Frontal cortex (tissue), 4 donors: ENCODE measurements at places on chromosomes 1 and 21. TPM values are rescaled to one million over a fixed set of nuclear protein-coding genes. Genes with fewer than 3 reads are reported as not detected.
A peak's percentile ranks its signal among the peaks of the same experiment; 100 is the strongest.

The IFI44L gene
- total RNA-seq: 7.3 TPM

- DNase-seq: no peak
These were observed 46.9 kb downstream of the CR1L start for GRCh38 chr1:207691841-207692240.

GRCh38 chr1:217562229-217562878 is 68.5 kb downstream of the GPATCH2 start:
- no peak for DNase-seq

The RORC gene
- under 0.01 TPM for total RNA-seq

The GBP6 gene
- under 0.01 TPM for total RNA-seq

The S100A7A gene
- total RNA-seq: not detected

GRCh38 chr1:6897138-6897537 is 111.9 kb downstream of the CAMTA1 start:
- DNase-seq: no peak

The LEFTY1 gene
- 0.41 TPM for total RNA-seq

GRCh38 chr1:182446033-182446669 is 3.8 kb upstream of the RGSL1 start:
- DNase-seq: no peak

GRCh38 chr1:58814251-58815068 is 30.6 kb upstream of the JUN start:
- DNase-seq: no peak

The KCNE2 gene
- total RNA-seq: under 0.01 TPM

- DNase-seq: no peak
These were observed 98.9 kb downstream of the MRPL39 start for GRCh38 chr21:25508364-25508763.

The GPR3 gene
- total RNA-seq: 0.41 TPM

- DNase-seq: no peak
These were observed 7.7 kb downstream of the IFNAR2 start for GRCh38 chr21:33237486-33237885.

The FMO3 gene
- not detected for total RNA-seq

The KCNJ9 gene
- total RNA-seq: 11.4 TPM

GRCh38 chr1:167563579-167564246 is 10.2 kb upstream of the CREG1 start:
- no peak for DNase-seq

- DNase-seq: no peak
These were observed 51.7 kb downstream of the TLCD4 start for GRCh38 chr1:95168761-95169351.

GRCh38 chr1:4698911-4699310 is 44.5 kb downstream of the AJAP1 start:
- DNase-seq: no peak

DNA sequence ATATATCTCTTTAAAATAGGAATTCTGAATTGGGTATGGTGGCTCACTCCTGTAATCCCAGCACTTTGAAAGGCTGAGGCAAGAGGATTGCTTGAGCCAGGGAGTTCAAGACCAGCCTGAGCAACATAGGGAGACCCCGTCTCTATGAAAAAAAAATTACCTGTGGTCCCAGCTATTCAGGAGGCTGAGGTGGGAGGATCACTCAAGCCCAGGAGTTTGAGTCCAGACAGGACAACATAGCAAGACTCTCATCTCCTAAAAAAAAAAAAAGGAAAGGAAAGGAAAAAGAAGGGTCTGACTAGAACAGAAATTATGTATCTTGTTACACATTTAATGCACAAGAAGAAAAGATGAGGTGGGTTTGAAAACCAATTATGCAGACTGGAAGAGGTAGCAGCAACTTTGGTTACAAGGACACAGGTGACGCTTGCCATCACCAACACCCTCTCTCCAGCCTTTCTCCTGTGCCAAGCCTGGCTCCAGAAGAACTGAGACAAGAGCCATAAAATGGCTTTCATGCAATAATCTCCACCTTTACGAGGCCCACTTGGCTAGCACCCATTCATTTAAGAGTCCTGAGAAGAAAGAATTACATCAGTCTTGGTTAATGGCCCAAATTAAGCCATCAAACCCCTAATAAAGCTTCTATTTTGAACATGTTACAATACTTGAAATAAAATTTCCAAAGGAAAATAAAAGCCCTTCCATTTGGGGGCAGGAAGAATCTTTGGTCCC is 4.8 kb upstream of the SELENBP1 start:
- DNase-seq: no peak

DNA sequence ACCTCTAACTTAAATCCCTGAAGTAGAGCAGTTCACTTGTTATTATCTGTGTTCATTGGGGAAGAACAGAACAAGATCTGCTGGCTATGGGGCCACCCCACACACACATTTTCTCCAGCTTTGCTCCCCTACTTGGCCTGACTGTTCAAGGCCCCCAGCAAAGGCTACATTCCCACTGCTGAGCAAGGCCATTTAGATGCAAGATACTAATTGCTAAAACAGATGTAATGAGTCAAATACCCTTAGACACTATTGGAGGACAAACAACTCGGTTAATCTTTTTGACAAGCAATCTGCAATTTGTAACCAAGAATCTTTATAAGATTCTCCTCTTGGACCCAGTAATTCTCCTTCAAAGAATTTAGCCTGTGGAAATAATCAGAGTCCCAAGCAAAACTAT is 67.7 kb downstream of the NAV1 start:
- DNase-seq: no peak

GRCh38 chr1:21052034-21052433 is 124.7 kb downstream of the EIF4G3 start:
- no peak for DNase-seq

The KLHL21 gene
- total RNA-seq: 8.2 TPM

The SDF4 gene
- 22.8 TPM for total RNA-seq

The OR6K3 gene
- not detected for total RNA-seq

GRCh38 chr1:232428786-232429530 is 201.0 kb downstream of the SIPA1L2 start:
- no peak for DNase-seq

DNA sequence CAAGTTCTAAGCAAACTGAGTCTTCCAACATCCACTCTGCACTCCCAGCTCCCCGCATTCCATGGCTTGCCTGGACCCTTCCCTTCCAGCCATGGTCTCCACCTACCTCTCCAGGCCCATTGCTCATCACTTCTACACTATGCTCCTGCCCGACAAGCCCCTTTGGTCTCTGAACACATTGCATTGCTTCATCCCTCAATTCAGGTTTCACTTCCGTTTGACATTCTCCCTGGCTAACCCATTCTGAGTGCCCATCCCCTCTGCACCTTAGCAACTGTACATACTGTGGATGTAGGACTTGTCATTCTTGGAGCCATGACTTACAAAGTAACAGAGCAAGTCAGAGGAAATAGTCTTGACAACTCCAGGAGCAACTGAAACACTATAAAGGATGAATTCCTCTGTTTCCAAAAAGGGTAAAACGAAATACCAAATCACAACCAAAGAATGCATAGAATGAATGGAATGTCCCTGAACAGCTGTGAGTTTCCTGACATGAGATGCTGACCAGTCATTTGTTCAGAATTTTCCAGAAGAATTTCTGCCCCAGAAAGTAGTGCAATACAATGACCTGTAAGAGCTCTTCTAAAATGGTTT is 66.7 kb downstream of the KCNJ6 start:
- no peak for DNase-seq

The HPCAL4 gene
- total RNA-seq: 75.4 TPM

DNA sequence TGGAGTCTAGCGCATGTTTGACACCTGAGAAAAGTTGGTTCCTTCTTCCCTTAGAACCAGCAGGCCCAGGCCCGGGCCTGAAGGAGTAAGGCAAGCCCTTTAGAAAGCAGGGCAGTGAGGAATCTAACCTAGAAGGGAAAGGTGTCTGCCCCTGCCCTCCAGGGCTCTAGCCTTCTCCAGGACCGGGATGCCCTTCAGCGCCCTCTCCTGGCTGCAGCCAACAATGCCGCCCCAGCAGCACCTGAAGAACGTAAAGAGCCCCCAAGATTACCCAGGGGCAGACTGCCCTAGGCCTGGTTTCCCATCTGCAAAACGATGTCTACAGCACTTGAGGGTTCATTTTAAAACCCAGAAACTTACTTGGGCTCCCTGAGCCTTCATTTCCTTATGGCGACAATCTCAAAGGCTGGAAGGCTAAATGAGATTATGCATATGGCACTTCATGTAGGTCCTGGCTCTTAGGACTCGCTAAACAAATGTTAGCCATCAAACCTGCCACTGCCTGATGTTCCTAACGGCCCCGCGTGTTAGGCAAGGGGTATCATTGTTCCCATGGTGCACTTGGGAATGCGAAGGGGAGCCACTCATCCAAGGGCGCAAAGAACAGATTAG is 106.7 kb upstream of the KLHDC7A start:
- DNase-seq: no peak

DNA sequence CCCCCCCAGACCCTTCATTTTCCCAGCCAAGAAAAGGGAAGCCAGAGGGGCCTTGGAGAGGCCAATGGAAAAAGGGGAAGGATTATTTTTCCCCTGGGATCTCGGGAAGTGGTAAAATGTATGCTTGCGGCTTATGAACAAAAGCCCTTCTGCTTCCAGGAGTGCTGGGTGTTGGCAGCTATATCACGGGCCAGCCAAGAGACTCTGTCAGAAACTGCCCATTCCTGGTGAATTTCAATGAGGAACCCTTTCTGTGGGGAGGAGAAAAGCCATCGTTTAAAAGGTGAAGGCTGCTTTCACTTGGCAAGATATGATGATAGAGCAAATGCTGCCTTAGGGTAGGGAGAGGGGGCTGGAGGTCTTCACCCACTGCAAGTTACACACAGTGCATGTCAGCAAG is 69.7 kb upstream of the ZC3H12A start:
- no peak for DNase-seq

- DNase-seq: no peak
These were observed 995 bp downstream of the CACYBP start for GRCh38 chr1:175000697-175001187.

The MAP3K21 gene
- total RNA-seq: 2.9 TPM

GRCh38 chr1:113456967-113457366 is 66.7 kb downstream of the MAGI3 start:
- peak; percentile 21 for DNase-seq

- DNase-seq: no peak
These were observed 54.6 kb upstream of the POU2F1 start for GRCh38 chr1:167165948-167166689.

The TPTE gene
- total RNA-seq: not detected

DNA sequence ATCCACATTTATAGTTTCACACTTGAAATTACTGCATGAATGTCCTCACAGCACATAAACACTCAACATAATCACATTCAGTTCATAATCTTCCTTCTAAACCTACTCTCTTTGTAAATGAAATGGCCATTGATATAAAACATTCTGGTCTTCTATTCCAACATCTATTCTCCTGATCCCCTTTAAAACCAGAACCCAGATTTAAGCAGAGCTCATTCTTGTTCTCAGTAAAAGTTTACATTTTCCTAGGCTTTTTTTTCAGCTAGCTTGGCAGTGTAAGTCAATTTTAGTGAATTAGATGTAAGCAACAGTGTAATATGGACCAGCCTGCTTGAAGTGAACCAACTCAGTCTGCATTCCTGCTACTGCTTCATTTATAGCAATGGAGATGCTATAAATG is 460.7 kb upstream of the RGS18 start:
- DNase-seq: no peak

The TRIM17 gene
- 1.6 TPM for total RNA-seq

DNA sequence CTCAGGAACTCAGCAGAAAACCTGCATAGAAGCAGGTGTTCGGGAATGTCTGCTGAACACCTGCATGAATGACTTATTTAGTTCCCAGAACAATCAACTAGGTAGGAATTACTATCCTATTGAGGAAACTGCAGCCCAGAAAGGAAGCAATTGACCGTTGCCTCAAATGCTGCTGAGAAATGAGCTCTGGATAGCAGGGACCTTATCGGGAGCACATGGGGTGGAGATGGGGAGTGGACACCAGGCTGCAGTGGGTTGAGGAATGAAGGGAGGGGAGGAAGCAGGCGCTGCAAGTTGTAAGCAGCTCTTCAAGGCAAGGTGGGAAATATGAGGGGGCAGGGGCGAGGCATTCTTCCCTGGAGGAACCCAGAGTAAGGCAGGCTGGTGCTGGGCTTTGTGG is 10.8 kb upstream of the CDCP2 start:
- no peak for DNase-seq

DNA sequence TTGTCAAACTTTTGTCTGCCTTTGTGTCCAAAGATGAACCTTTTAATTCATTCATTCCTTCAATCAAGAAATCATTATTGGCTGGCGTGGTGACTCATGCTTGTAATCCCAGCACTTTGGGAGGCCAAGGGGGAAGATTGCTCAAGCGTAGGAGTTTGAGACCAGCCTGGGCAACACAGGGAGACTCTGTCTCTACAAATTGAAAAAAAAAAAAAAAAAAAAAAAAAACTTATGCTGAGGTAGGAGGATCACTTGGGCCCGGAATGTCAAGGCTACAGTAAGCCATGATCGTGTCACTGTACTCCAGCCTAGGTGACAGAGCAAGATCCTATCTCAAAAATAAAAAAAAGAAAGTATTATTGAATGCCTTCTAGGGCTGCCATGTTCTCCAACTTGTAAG is 51.3 kb upstream of the CXADR start:
- no peak for DNase-seq

The UTS2 gene
- total RNA-seq: not detected
